Left kidney (tissue), 8 donors: ENCODE measurements at places on chromosomes 11 and 22. TPM values are rescaled to one million over a fixed set of nuclear protein-coding genes. Genes with fewer than 3 reads are reported as not detected.

DNA sequence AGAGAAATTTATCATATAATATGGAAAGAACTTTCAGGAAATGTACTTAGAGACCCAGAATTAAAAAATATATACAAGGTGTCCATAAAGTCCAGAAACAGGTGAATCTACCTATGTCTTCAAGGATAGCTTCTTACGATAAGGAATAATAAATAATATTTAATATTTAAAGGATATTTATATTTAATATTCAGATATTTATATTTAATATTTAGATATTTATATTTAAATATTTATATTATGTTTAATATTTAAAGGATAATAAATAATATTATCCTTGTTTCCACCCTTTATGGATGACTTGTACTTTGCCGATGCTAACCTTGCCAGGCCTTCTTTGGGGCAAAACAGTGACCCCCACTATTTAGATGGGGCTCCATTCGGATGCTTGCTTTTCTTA is 169.5 kb upstream of the CADM1 start:
- DNase-seq: no peak

GRCh38 chr11:126719740-126720139 is 280.8 kb downstream of the KIRREL3 start:
- no peak for DNase-seq

- DNase-seq: no peak
Measured at GRCh38 chr11:109936661-109937180, 156.5 kb upstream of the ZC3H12C start.

DNA sequence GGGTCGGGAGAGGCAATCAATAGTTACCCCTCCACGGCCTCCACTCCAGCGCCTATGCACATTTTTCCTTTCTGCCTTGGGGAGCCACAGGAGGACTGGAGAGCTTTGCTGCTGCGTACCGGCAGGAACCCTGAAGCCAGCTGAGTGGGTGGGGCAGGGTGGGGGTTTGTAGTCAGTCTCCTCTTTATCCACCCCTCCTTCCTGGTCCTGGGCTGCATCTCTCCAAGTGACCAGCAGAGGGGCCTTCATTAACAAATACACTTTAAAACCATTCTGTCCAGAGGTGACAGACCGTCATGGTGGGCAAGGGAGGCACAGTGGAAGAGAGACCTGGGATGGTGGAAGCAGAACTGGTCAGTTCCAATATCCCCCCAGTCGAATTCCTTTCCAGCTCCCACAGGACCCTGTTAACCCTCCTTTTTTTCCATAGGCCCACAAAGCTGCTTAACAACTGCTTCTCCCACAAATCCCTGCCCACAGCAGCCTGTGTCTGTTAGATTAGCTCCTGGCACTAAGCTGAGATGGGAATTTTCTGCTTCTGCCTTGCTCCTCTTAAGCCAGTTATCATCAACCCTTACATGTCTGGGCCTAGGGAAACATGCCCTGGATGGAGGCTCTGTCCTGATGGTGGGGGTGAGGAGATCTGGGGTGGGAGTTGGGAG is 3.9 kb upstream of the ABCG4 start:
- DNase-seq: peak; percentile 46

DNA sequence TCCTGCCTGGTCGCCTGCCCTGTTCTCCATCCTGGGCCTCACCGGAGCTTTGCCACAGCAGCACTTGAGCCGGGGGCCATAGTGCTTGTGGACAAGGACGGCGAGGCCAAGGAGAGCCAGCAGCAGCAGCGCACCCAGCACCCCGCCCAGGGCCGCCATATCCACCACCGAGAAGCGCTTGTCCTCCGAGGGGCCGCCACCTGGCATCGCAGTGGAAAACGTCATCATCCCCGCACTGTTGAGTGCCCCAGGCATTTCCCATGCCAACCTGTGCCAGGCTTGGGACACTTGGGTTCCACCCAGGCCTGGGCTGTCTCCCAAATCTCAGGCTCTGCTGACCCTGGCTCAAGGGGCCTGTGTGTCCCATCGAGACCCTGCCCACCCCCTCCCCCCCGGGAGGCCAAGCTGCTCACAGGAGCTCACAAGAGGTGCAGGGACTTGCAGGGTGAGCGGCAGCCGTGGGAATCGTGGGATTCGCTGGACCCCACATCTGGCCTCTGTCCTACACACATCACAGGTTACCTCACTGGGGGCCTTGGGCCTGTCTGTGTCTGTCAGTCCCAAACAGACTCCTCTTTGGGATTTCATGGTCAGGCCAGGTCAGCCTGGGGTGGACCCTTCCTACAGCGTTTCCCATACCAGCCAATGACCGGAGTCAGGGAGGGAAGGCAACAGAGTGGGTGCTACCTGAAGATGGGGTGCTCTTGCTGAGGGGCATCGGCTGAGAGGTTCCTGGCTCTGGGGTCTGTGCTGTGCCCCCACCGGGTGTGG is 2.3 kb upstream of the IRF7 start:
- DNase-seq: no peak

The GGTLC2 gene
- not detected for polyA plus RNA-seq

The SLC16A8 gene
- 1.6 TPM for polyA plus RNA-seq

The TAGLN gene
- polyA plus RNA-seq: 114 TPM

The PGM2L1 gene
- polyA plus RNA-seq: 4.4 TPM

The OR52A1 gene
- 0.02 TPM for polyA plus RNA-seq
